NCI-H774 (cell line): ENCODE measurements at places on chromosomes 4 and X.

- no peak for DNase-seq
These were observed 907.4 kb upstream of the AGA start for GRCh38 chr4:178349601-178350000.

GRCh38 chrX:104195489-104196084 lies 29.3 kb downstream of the FAM199X start:
- no peak for DNase-seq

DNA sequence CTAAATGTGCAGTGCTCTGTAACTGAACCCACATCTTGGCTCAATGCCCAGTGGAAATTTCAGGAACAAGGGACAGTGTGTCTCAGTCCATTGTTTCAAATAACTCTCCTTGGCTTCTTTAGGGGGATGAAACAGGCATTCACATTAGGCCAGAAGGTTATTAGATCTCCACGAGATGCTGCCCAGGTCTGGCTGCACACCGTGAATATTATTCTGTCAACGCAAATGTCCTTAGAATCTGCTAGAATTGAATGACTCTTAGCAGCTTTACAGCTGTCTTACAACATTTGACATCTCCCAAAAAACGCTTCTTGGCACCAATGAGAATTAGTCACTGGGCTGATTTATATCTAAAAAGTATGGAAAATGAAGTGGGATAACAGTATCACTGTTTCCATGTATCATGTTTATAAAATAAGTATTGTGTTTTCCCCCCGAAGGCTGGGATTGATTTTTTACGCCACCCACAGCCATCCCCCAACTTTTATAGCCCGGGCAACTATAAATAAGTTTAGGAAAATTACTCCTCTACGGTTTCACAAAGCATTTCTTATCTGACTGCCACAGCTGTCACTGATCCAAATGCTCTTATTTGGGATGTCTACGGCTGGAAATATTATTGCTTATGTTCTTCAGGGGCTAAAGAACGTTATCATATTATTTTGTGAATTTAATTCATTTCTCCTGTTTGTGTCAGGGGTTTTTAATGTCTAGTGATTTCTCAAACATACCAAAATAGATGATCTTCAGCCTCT lies 559.7 kb upstream of the FAT1 start:
- DNase-seq = no peak

GRCh38 chr4:111678479-111678878 lies 466.8 kb upstream of the FAM241A start:
- no peak for DNase-seq

- DNase-seq = peak; percentile 43
These were observed 2.9 kb downstream of the NDST4 start for GRCh38 chr4:115110191-115111181.

DNA sequence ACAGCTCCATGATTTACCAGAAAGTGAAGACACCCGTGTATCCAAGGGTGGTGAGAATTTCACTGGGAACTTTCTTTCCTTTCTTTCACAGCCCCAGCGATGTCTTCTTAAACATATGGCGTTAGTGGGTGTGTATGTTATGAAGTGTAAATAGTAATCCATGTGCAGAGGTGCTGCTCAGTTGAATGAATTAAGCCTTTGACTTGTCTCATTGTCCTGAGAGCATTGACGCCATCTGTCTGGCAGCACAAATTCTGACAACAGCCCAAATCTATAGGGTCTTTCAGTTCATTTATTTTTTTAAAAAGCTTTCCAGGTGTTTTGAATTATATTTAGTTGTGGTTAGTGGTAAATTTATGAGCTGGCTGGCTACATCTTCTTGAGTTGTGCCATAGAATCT lies 69.4 kb downstream of the CLCN5 start:
- no peak for DNase-seq

DNA sequence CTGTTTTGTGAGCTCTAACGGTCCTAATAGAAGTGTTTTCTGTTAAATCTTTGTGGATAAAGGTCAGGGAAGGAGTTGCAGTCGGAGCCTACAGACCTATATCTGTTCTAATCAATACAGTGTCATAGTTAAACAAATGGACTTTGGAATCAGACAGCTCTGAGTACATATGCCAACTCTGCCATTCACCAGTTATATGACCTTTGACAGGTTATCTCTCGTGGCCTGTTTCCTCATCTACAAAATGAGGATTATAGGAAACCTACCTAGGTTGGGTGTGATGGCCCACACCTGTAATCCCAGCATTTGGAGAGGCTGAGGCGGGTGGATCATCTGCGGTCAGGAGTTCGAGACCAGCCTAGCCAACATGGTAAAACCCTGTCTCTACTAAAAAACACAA lies 89.7 kb downstream of the MID1IP1 start:
- DNase-seq = no peak

DNA sequence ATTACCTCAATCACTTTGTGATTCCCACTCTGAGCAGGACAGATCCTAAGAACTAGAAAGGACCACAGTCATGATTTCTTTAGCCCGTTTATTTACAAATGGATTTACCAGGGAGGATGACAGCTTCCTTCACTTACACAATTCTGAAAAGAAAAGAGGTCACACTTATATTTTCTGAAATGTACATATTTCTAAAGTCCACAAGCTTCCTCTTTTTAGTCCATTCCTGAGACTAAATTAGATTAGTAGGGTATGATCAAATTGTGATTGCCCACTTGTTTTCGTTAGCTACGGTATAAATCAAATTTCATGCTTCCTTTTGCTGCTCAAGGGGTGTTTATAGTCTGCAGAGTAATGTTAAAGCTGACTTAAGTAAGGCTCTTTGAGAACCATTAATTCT lies 7.6 kb upstream of the AMELX start:
- no peak for DNase-seq
